Heart left ventricle (tissue), 16 donors: ENCODE measurements at places on chromosomes 5 and 9. TPM values are rescaled to one million over a fixed set of nuclear protein-coding genes. Genes with fewer than 3 reads are reported as not detected.

PCDHGA5 gene
- total RNA-seq = 2.9 TPM

GRCh38 chr5:1337489-1338195 lies 7.3 kb downstream of the CLPTM1L start:
- H3K4me3 ChIP-seq = no peak overlapping the region
- no peaks in the 10 kb centered on the region for H3K4me1 ChIP-seq
- H3K27ac ChIP-seq = no peak overlapping the region
- H3K36me3 ChIP-seq = peaks cover 88% of the 10 kb centered on the region
- no peak for DNase-seq

DNA sequence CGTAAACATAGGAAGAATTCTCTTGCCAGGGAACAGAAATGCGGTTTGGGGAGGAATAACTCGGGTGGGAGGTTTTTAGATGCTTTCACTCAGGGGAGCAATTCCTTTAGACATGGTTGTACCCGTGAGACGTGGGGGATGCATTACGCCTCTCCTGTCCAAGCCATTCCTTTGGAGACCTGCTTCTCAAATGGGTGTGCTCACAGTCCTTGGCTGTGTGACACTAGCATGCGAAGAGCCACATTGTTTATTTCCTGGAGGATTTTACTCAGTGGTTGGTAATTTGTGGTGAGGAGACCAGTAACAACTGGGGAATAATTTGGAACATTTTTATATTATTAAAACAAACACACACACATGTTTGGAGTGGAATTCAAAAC lies 18.5 kb downstream of the COL15A1 start:
- H3K27me3 ChIP-seq = no peaks in the 10 kb centered on the region
- no peaks in the 10 kb centered on the region for H3K36me3 ChIP-seq
- no peak overlapping the region for H3K4me3 ChIP-seq

DNA sequence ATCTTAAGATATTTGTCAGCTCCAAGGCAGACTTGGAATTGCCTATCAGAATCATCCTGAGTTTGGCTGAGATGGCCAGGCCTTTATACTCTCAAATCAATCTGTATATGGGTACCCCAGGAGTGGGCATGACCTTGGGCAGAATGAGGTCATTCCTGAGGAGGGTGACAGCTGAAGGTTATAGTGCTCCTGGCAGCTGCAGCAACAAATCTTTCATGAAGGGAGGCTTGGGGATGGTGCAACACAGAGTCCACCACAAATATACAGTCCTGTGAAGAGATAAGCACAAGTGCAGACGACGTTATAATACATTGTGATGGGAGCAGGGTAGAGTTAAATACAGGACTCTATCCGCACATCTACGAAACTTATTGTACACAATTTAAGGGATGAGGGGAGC lies 21.1 kb upstream of the TRIO start:
- no peak for DNase-seq
- H3K4me1 ChIP-seq = peaks cover 4% of the 10 kb centered on the region
- H3K27me3 ChIP-seq = no peaks in the 10 kb centered on the region
- no peaks in the 10 kb centered on the region for H3K36me3 ChIP-seq

DNA sequence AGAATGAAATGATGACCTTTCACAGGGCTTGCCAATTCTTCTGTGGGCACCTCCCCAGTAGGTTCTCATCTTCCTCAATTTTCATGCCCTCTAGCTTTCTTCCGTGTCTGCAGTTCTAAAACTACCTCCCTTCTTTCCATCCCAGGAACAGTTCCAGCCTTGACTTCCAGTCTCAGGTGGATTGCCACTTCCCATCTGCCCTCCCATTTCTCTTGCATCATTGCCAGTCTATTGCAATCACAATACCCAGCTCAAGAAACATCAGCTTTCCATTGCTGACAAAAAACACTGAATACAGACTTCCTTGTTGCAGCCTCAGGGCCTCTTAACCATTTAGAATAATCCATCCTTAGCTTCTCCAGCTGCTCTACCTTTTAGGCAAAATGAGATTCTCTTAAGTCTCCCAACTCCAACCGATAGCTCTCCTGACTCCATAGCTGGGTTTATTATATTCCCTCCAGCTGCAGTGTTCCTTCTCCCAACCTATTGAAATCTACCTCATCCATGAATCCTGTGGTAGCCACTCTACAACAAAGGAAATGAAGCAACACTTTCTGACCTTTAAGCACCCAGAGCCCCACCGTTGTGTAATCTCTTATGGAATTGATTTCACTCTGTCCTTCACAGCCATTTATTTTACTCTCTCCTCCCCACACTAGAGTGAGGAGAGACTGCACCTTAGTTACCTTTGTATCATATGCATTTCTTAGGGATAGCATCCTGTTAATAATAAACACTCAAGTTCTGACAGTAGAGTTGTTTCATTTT lies 75.6 kb upstream of the PCA3 start:
- H3K27ac ChIP-seq = no peak overlapping the region
- no peak for DNase-seq
- no peaks in the 10 kb centered on the region for H3K4me1 ChIP-seq
- no peaks in the 10 kb centered on the region for H3K27me3 ChIP-seq
- no peak overlapping the region for H3K4me3 ChIP-seq

GRCh38 chr5:148949841-148950470 lies 112.9 kb downstream of the SH3TC2 start:
- H3K4me1 ChIP-seq = no peaks in the 10 kb centered on the region
- no peak overlapping the region for H3K4me3 ChIP-seq
- peak; percentile 62 for DNase-seq
- no peak overlapping the region for H3K27ac ChIP-seq
- no peaks in the 10 kb centered on the region for H3K36me3 ChIP-seq
- H3K27me3 ChIP-seq = no peaks in the 10 kb centered on the region

- no peaks in the 10 kb centered on the region for H3K4me1 ChIP-seq
- no peaks in the 10 kb centered on the region for H3K27me3 ChIP-seq
- H3K4me3 ChIP-seq = no peak overlapping the region
- H3K36me3 ChIP-seq = no peaks in the 10 kb centered on the region
- no peak overlapping the region for H3K27ac ChIP-seq
Measured at GRCh38 chr9:6134661-6135180, 80.9 kb upstream of the IL33 start.

DNA sequence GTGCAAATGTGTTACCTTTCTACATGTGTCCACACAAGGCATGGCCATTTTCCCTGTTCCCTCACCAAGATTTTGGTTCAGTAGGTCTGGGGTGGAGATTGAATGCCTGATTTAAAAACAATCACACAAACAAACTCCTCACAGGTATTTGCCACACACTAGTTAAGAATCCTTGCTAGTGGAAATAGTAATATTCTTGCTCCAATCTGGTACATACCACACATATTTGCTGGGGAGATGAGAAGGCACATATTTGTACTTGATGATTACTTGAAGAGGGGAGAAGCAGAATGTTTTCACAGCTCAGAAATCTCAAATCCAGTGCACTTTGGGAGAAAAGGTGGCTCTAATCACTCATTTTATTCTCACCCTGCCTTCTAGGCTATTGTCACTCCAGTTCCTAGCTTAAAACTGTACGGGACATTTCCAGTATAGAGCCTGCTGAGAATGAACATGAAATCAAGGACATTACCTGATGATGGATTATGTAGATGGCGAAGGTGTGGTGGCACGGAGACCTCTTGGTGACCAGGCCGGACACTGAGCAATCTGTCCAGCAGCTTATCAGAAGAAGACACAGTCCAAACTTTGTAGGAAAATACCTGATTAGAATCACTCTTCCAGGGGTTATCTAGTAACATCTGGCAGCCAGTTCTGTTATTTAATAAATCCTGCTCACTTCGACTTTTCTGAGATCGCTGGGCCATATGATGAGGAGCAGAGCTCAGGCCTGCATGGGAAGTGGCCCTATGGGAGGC lies 116.1 kb upstream of the IL6ST start:
- DNase-seq = no peak
- no peak overlapping the region for H3K27ac ChIP-seq
- no peak overlapping the region for H3K4me3 ChIP-seq
- H3K4me1 ChIP-seq = no peaks in the 10 kb centered on the region

IGFBPL1 gene
- not detected for total RNA-seq

MAP1B gene
- total RNA-seq = 603 TPM

ABO gene
- 2.3 TPM for total RNA-seq

- H3K27ac ChIP-seq = peak overlapping the region; percentile 76
- peaks cover 3% of the 10 kb centered on the region for H3K4me1 ChIP-seq
- DNase-seq = peak; percentile 64
- H3K27me3 ChIP-seq = no peaks in the 10 kb centered on the region
Measured at GRCh38 chr9:27528886-27529315, 713 bp downstream of the MOB3B start.

DNA sequence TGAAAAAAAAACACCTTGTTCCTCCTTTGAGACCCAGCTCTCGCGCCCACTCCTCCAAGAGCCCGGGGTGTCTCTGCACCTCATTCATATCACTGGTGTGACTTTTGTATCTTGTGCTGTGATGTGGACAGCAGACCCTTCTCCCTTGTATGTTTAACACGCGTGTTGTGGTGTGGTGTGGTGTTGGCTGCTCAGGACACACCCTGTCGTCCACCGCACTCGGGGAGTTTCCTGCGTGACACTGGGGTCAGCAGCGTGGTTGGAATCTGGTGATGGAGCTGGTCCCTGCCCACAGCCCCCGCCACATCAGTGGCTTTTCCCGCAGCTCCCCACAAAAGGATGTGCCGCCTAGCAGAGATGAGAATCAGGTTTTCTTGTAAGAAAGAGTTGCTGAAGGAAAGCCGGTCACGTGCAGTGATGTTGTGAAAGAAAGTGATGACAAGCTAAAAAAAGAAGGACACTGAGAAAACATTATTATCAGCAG lies 61.5 kb downstream of the TENT4A start:
- no peak overlapping the region for H3K27ac ChIP-seq
- no peaks in the 10 kb centered on the region for H3K27me3 ChIP-seq

DNA sequence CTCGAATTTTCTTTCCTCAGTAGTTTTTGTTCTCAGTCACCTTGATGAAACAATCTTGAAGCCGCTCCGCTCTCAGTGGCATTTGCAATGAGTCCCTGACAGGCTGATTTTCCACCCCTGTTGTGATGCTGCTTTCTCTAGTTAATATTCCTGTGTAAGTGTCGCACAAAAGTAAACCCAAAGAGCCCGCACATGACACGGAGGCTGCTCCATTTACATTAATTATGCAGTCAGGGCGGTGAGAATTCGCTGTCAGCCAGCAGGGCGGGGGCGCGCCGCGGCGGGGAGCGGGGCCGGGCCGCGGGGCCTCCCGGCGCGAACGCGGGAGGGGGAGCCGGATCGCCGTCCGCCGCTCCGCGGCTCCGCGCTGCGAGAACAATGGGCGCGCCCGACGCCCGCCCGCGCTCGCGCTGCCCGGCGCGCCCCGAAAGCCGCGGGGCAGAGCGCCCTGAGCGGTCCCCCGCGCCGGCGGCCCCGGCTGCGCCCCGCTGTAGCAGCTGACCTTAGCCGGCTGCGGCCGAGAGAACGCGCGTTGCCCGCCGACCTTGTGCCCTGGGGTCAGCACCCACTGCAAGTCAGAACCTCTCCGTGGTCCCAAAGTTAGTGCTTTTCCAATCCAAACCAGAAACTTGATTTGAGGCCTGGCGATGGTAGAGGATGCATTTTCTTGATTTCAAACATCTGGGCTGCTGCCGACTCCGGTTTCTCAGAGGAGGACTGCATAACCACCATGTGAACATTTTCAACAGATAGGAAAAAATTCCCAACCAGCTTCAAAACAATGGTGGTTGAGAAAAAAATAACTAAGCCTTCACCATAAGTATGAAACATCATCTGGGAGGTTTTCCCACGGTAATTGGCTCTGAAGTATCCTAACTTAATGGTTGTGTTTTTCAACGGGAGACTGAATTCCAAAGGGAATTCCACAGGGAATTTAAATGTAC lies 142.6 kb downstream of the PBX3 start:
- peak overlapping the region; percentile 67 for H3K27ac ChIP-seq
- DNase-seq = peak; percentile 50
- H3K36me3 ChIP-seq = no peaks in the 10 kb centered on the region
- H3K27me3 ChIP-seq = no peaks in the 10 kb centered on the region

DNA sequence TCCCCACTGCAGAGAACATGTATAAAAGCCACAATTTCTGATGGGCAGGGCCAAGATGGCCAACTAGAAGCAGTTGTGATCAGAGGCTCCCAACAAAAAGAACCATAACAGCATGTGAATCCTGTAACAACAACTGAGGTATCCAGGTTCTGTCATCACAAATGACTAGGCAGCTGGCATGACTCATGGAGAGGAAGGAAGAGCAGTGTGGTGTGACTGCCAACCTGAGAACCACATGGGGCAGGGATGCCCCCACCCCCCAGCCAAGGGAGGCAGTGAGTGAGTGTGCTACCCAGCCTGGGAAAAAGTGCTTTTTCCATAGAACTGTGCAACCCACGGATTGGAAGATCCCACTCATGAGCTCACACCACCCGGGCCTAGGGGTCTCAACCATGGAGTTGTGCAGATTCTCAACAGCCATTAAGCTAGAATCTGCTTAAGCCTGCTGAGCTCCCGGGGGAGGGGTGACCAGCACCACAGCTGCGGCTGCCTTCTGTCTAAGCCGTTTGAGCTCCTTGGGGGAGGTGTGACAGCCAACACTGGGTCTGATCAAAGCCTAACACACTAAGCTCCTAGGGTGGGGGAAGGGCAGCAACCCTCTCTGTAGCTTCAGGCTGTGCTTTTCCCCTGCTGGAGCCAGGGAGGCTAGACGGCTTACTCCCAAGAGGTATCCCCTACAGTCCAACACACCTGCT lies 80.1 kb upstream of the DMAC1 start:
- no peaks in the 10 kb centered on the region for H3K36me3 ChIP-seq
- no peak for DNase-seq
- no peaks in the 10 kb centered on the region for H3K4me1 ChIP-seq

BHMT2 gene
- total RNA-seq = 7.8 TPM

SPINK13 gene
- total RNA-seq = not detected

DNA sequence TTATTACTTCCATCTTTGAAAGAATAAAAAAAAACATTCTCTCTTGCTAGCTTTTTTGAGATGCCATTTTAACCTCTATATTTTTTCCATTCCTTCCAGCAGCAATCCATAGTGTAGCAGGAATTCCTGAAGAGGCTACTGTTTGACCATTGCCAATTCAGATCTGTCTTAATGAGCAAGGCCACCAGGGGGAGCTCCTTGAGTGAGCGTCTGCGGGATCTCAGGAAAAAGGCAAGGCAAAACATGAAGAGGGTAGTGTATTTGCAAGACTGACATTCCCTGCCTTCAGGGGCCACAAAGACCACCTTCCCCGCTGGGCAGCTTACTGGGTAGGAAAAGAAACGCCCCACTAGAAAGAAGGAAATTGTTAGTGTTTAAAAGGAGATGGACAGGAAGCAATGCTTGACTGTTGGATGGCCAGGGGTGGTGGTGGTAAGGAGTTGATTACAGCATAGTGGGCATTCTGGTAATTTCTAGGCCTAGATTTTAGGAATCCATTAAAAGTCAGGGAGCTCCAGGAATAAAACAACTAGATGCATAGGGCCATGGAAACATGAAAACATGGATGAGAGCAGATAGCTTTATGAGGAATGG lies 206.6 kb upstream of the HAPLN1 start:
- H3K27ac ChIP-seq = no peak overlapping the region
- H3K27me3 ChIP-seq = no peaks in the 10 kb centered on the region
- peak; percentile 47 for DNase-seq

SLCO6A1 gene
- total RNA-seq = not detected

STPG3 gene
- not detected for total RNA-seq

FAM221B gene
- not detected for total RNA-seq

GRCh38 chr9:137454597-137455358 lies 4.4 kb downstream of the NSMF start:
- no peak overlapping the region for H3K27ac ChIP-seq
- peak; percentile 46 for DNase-seq
- peaks cover 26% of the 10 kb centered on the region for H3K4me1 ChIP-seq
- peaks cover 4% of the 10 kb centered on the region for H3K36me3 ChIP-seq

GRCh38 chr9:89564346-89564878 lies 40.4 kb upstream of the GADD45G start:
- H3K4me1 ChIP-seq = no peaks in the 10 kb centered on the region
- no peak overlapping the region for H3K27ac ChIP-seq
- H3K36me3 ChIP-seq = no peaks in the 10 kb centered on the region
- peaks cover 11% of the 10 kb centered on the region for H3K27me3 ChIP-seq
